ENCODE measurements at places on chromosomes 5 and 9.

GRCh38 chr5:119268387-119269060, 87.3 kb upstream of the TNFAIP8 start:
- DNase-seq: peak; percentile 97

DNA sequence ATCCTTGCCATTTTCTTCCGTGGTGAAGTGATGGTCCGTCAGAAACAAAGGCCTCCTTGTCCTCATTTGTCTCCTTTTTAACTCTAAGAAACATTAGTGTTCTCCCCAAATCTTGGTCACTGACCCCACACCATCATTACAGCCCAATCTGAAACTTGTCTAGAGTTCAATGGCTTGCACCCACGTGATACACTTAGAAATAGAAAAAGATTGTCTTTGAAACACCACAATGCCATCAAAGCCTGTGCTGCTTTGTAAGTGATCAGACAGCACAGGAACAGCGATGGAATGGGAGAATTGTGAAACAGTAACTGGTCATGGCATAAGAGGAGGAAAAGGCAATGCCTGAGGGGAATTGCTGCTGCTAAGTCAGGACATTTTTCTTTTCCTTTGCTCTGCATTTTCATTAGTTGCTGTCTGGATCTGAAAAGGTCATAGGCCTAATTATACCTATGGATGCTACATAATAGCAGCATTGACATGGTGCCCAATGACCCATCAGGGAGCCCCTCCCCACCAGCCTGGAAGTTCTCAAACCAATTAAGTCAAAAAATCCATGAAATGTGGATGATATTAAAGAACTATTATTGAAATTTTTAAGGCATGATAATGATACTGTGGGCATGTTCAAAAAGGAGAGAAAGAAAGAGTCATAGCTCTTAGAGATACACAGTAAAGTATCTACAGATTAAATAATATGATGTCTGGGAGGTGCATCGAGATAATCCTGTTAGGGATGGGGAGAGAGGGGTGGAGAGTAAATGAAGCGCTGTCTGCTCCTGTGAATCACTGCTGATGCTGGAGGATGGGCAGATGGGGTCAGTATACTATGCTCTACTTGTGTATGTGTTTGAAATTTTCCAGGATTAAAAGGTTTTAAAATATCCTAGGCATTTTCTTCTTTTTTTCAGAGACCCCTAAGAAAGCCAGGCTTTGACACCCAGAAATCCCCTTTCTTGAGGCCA, 83.6 kb downstream of the ENC1 start:
- DNase-seq: no peak

- no peak for DNase-seq
These were observed 117.7 kb downstream of the ZNF462 start for GRCh38 chr9:106980551-106981101.

- DNase-seq: no peak
These were observed 46.4 kb upstream of the SEMA4D start for GRCh38 chr9:89544279-89544661.

- DNase-seq: no peak
These were observed 117.2 kb downstream of the TSSK1B start for GRCh38 chr5:113317636-113318035.

- DNase-seq: peak; percentile 25
These were observed 52.4 kb downstream of the DMRT1 start for GRCh38 chr9:893843-894420.

GRCh38 chr5:170614720-170615119, 110.9 kb downstream of the KCNIP1 start:
- no peak for DNase-seq

DNA sequence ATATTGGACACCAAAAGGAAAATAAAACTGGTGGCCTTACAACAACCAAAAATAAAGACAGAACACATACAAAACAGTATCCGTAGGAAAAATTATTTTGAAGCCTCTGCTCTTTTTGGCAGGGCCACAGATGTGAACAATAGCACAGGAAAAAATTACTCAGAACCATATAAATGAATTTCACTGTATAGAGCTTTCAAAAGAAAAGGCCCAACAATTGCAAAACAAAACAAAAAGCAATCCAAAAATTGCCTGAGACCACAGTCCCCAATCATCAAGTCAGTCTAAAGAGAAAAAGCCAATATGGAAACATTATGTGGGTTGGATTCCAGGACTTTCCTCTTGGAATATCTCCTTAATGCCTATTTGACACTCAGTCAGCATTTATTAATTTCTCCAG, 243.8 kb downstream of the CEMIP2 start:
- no peak for DNase-seq

DNA sequence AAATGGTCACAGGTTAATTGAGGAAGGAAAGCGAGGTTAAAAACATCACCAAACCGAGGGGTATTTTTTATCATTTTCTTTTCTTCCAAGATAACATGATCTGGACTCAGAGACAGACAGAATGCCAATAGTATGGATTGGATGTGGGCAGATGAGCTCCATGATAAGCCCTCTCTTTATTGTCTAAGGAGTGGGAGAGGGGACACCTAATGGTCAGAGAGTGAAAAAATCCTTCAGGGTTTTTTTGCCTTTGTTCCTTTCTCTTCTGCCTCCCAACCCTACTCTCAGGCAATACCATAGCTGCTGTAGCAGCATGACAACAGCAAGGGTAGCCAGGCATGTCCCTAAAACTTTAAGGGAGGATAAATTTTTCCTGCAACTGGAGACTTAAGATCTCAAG, 94.7 kb downstream of the DIRAS2 start:
- no peak for DNase-seq

- no peak for DNase-seq
These were observed 710 bp upstream of the PIP5KL1 start for GRCh38 chr9:127931092-127931881.

DNA sequence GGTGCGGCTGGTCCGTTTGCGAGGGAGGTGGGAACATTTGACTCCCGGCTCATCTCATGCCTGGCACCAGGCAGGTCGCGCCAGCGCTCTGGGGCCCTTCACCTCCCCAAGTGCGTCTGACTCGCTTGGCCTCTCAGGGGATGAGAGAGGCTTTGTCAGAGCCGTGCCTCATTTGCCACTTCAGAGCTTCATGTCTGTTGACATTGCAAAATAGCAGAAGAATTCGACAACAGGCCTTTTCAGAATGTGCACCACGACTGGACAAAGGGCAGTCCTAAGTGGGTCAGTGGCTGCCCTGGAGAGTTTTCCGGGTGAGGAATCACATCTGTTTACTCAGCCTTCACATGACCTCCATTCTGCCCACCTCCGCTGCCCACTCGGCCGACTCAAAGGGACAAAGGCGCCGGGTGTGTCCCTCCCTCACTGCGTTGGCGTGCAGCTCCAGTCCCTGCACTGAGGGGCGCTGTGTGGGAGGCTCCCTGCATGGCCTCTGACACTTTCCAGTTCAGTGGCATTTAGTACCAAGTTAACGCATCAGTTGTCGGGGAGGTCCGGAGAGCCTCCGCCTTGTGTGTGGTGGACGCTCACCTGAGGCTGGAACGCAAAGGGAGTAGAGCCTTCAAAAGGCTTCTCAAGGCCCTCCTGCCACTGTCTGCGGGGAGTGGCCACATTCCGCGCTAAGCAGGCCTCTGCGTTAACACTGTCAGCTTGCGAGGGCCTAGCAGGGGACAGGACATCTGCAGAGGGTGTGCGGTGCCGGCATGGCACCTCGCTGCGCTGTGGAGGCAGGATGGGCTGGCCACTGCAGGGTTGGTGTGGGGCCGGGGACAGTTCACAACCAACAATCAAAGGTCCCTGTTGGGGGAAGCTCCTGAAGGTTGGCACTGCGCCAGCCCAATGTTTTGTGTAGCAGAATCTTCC, 171.5 kb downstream of the NXNL2 start:
- DNase-seq: no peak
